ENCODE measurements at places on chromosomes 5 and 9. TPM values are rescaled to one million over a fixed set of nuclear protein-coding genes. Genes with fewer than 3 reads are reported as not detected.

Gene LECT2
- polyA plus RNA-seq: 4.1 TPM

Gene SLC6A19
- 71.8 TPM for polyA plus RNA-seq

Gene C9orf85
- polyA plus RNA-seq: 16.2 TPM

Gene BHMT2
- 67.4 TPM for polyA plus RNA-seq

Gene PGM5
- polyA plus RNA-seq: 38.6 TPM

Gene DBH
- 1.7 TPM for polyA plus RNA-seq

Gene ANKHD1
- polyA plus RNA-seq: 96.7 TPM

DNA sequence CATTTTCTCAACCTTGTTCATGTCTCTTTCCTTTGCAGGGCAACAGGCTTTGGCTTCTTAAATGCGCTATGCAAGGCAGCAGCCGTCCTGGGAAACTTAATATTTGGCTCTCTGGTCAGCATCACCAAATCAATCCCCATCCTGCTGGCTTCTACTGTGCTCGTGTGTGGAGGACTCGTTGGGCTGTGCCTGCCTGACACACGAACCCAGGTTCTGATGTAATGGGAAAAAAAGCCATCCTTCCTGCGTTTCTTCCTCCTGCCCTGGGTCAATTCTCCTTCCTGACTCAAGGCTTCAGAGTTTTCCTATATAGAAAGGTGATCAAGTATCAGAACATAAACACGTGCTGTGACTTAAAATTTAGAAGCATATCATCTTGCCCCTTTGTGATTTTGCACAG lies 77.8 kb upstream of the IQGAP2 start:
- no peak for DNase-seq

- DNase-seq: no peak
Measured at GRCh38 chr5:33224285-33224961, 216.3 kb upstream of the TARS1 start.

GRCh38 chr9:15711531-15711930 lies 158.7 kb downstream of the CCDC171 start:
- no peak for DNase-seq

GRCh38 chr9:117000834-117001233 lies 313.7 kb downstream of the TRIM32 start:
- no peak for DNase-seq

DNA sequence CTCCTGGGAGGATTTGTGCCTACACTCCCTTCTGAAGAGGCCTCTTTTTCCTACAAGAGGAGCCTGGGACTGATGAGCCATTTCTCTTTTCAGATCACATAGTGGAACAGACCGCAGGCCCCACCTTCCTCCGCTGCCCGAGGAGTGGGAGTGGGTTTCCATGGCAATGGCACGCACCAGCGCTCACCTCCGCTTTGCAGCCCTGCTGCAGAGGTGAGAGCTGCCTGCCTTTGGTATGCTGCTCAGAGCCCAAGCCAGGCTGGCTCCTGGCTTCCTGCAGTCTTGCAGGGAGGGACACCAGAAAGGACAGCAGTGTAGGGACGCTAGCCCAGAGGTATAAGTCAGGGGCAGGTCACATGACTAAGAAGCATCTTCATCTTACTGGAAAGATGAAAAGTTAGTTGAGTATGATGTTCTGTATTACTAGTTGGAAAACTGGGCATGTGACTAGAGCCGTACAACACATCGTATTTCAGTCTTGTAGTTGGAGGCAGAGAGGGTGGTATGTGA lies 12.4 kb downstream of the PTTG1 start:
- peak; percentile 93 for DNase-seq

DNA sequence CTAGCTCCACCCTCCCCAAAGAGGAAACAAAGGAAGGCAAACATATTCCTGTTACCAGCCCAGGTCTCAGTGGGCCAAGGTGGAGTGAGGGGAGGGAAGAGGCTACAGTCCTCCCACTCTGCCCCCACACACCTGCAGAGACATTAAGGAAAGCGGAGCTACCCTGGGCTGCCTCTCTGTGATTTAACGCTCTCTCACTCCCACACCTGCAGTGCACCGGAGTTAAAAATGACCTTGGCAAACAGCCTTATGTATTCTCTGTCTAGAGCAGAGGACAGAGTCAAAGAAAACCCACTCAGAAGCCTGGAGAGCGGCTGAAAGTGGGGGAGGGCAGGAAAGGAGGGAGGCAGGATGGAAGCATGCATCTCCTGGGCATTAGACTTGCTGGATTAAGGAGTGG lies 32.7 kb downstream of the KCNIP1 start:
- peak; percentile 50 for DNase-seq

DNA sequence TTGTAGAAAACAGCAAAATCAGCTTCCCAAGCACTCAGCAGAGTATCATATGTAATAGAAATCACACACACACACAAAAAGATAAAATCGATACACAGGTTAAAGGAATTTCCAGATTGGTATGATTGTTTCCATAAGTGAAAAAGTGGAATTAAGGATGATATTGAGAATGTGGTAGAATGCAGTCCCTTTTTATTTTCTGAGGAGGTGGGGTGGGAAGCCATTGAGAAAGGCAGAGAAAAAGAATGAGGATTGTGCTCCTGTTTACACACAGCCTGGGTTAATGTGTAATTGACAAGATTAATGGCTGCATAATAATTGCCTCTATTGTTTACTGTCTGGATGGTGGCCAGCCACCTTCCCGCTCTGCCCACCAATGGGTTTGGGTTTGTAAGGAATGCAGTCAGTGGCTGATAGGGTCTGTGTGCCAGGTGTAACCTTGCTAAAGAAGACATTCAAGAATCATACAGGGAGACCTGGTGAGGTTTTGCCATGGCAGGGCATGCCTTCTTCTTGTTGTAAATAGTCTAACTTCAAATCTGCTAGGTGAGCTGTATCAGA lies 177.2 kb upstream of the MAP3K1 start:
- peak; percentile 84 for DNase-seq

- DNase-seq: no peak
Measured at GRCh38 chr5:165328846-165329245, 1823.4 kb downstream of the MAT2B start.

- DNase-seq: peak; percentile 72
Measured at GRCh38 chr5:125595095-125595494, 828.1 kb upstream of the GRAMD2B start.

DNA sequence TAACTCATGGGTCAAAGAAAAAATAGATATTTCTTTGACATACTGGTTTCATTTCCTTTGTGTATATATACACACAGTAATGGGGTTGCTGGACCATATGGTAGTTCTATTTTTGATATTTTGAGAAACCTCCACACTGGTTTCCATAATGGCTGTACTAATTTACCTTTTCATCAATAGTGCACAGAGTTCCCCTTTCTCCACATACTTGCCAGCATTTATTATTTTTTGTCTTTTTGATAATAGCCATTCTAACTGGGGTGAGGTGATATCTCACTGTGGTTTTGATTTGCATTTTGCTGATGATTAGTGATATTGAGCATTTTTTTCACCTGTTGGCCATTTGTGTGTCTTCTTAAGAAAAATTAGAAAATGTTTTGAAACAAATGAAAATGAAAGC lies 78.4 kb upstream of the CKMT2 start:
- no peak for DNase-seq

Measured in renal pelvis (tissue), 12 donors.